CD8-positive, alpha-beta memory T cell (primary cell): ENCODE measurements at places on chromosomes 11 and 22. TPM values are rescaled to one million over a fixed set of nuclear protein-coding genes. Genes with fewer than 3 reads are reported as not detected.

- no peak for DNase-seq
Observed at GRCh38 chr22:29710922-29711593, 8.7 kb upstream of the CABP7 start.

GRCh38 chr22:48391820-48392219 is 1435.9 kb downstream of the BRD1 start:
- DNase-seq: no peak

The CCDC87 gene
- 0.27 TPM for total RNA-seq

DNA sequence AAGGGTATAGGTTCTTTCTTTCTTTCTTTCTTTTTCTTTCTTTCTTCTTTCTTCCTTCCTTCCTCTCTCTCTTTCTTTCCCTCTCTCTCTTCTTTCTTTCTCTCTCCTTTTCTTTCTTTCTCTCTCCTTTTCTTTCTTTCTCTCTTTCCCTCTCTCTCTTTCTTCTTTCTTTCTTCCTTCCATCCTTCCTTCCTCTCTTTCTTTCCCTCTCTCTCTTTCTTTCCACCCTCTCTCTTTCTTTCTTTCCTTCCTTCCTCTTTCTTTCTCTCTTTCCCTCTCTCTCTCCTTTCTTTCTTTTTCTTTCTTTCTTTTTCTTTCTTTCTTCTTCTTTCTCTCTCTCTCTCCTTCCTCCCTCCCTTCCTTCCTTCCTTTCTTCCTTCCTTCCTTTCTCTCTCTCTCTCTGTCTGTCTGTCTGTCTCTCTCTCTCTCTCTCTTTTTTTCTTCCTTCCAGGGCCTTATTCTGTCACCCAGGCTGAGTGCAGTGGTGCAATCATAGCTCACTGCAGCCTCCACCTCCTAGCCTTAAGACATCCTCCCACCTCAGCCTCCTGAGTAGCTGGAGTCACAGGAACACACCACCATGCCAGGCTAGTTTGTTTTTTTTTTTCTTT is 26.8 kb downstream of the LIF start:
- no peak for DNase-seq

- DNase-seq: no peak
Observed at GRCh38 chr11:133492895-133493294, 39.4 kb downstream of the OPCML start.

The SLC22A6 gene
- total RNA-seq: not detected

GRCh38 chr11:118102721-118103261 is 16.0 kb upstream of the SMIM35 start:
- no peak for DNase-seq

The APOBEC3H gene
- total RNA-seq: 10.8 TPM

The CTSW gene
- total RNA-seq: 44.3 TPM

The NAA40 gene
- 20.2 TPM for total RNA-seq

GRCh38 chr11:118282606-118283005 is 18.5 kb upstream of the MPZL2 start:
- no peak for DNase-seq

The MMP8 gene
- total RNA-seq: not detected

- peak; percentile 10 for DNase-seq
Observed at GRCh38 chr11:129853518-129854231, 38.0 kb downstream of the TMEM45B start.

The AMOTL1 gene
- total RNA-seq: 0.50 TPM

The PTPRCAP gene
- 145 TPM for total RNA-seq

DNA sequence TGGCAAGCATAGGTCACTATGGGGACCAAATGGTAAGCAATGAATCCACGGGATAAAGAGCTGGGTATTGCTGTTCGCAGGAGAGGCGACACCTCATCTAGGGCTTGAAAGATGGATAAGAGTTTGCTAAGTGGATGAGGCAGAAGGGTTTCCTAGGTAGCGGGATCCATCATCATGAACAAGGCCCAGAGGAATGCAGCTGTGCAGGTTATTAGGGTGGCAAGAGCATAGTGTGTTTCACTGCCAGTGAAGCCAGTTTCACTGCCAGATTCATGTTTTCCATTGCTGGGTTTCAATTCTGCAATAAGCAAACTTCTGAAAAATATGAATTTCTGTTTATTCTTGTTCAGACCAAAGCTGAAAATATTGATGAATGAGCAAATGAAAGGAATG is 27.2 kb downstream of the WEE1 start:
- DNase-seq: no peak

GRCh38 chr11:93908689-93909088 is 58.3 kb upstream of the VSTM5 start:
- DNase-seq: no peak

GRCh38 chr22:29625090-29625825 is 21.8 kb downstream of the NF2 start:
- DNase-seq: peak; percentile 12

The ELFN2 gene
- total RNA-seq: 0.20 TPM

The OR52N1 gene
- total RNA-seq: not detected

DNA sequence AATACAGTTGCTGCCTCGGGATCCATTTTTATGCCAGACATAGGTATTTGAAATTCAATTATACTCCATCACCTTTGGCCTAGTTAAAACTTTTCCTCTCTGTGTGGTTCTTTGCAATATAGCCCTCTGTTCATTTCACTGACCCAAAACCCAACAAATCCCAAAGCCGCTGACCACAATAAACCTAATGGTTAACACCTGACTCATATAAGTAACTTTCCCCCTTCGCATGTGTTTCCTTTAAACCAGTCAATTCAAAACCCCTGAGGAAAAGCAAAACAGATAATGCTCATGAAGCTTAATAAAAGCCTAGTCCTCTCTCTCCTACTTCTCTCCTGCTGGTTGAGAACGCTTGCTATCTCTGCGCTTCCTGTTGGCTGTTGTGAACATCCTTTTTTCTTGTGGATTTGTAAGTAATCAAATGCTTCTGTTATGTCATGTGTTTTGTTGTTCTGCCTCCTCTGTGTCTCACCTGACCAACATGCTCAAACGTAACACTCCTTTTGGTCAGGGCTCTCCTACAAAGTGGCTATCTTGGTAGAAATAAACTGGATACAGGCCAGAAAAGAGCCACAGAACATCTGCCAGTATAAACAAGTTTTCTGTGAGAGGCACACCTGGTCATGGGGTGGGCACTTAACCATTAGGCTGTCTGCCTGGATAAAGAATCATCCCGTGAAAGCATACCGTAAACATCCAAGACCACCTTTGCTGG is 652.6 kb downstream of the METTL15 start:
- no peak for DNase-seq

DNA sequence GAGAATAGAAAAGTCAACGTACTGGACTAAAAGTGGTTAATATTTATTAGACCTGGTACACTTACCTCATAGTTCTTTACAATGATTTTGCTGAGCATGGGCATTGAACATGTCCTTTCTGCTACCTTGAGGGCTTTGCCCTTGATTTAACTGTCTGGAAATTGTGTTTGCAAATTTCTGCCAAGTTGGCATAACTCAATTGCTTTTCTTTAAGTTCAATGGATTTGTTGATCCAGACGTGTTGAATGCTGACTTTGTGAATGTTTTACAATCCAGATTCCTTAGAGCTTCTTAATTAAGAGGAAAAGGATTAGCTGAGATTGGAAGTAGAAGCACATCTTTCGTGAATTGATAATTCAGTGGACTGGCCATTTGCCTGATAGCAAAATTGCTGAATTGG is 7.2 kb upstream of the OR4X2 start:
- DNase-seq: no peak

- DNase-seq: no peak
Observed at GRCh38 chr11:117823294-117823945, 1.1 kb downstream of the FXYD2 start.

GRCh38 chr22:19038164-19038546 is 84.1 kb downstream of the DGCR2 start:
- no peak for DNase-seq

DNA sequence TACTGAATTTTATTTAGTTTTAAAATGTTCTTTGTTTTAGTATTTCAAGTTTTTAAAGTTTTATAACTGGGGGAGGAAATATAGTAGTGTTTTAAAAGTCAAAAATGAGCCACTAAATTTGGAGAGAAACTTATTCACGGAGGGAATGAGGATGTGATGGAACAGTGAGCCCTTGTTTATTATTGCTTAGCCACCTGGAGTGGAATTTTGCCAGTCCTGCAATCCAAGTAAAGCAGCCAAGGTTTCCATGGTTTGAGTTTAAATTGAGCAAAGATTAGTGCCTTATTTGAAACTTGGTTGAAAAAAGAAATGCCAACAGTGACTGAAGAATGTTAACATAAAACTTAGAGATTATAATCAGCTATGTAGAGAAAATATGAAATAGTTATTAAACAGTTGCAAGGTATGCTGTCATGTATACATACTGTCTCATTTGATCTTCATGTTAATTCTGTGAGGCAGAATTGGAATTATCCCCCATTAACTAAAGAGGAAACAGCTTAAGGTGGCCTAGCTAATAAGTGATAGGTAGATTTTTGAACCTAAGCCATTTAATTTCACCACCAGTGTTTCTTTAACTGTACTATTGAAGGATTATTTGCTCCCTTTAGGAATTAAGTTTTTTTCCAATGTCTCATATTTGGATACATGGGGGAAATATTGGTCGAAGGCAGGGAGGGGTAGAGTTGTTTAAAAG is 36.4 kb downstream of the SWAP70 start:
- no peak for DNase-seq

GRCh38 chr22:41380993-41381328 is 781 bp upstream of the TEF start:
- no peak for DNase-seq

The OR5I1 gene
- total RNA-seq: not detected

The AIP gene
- 160 TPM for total RNA-seq

The TMEM132A gene
- total RNA-seq: 0.68 TPM

GRCh38 chr22:44524806-44525205 is 26.8 kb upstream of the RTL6 start:
- DNase-seq: no peak

GRCh38 chr22:41770715-41771468 is 29.6 kb upstream of the CCDC134 start:
- no peak for DNase-seq
